Stimulated activated CD4-positive, alpha-beta T cell treated with anti-CD3 and anti-CD28 coated beads, Interleukin-4, amount 100 ng/mL, for 24 hours (primary cell): ENCODE measurements at places on chromosomes 3 and 15.
A peak's percentile ranks its signal among the peaks of the same experiment; 100 is the strongest.

GRCh38 chr3:150308037-150308319 lies 100.1 kb upstream of the TSC22D2 start:
- DNase-seq = no peak

GRCh38 chr3:158845765-158846350 lies 44.0 kb downstream of the MFSD1 start:
- peak; percentile 33 for DNase-seq

- DNase-seq = no peak
Observed at GRCh38 chr15:29162411-29162810, 107.2 kb downstream of the NSMCE3 start.

GRCh38 chr3:166560253-166560652 lies 723.0 kb upstream of the BCHE start:
- DNase-seq = no peak

DNA sequence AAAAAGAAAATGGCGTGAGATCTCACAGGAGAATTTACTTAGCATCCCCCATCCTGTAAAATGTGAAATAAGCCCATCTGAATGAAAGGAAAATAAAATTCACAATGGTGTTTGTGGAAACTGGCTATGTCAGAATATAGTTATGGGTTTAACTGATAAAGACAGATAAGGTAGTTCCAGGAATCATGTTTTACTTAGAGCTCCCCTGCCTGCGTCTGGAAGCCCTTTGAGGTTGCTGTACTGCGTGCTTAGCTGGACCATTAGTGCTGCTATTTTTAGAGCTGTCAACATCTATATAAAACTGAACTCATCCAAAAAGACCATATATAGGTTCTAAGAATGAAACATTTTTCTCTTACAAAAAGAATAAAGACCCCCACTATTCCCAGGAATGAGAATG lies 130.8 kb downstream of the LSAMP start:
- DNase-seq = no peak

DNA sequence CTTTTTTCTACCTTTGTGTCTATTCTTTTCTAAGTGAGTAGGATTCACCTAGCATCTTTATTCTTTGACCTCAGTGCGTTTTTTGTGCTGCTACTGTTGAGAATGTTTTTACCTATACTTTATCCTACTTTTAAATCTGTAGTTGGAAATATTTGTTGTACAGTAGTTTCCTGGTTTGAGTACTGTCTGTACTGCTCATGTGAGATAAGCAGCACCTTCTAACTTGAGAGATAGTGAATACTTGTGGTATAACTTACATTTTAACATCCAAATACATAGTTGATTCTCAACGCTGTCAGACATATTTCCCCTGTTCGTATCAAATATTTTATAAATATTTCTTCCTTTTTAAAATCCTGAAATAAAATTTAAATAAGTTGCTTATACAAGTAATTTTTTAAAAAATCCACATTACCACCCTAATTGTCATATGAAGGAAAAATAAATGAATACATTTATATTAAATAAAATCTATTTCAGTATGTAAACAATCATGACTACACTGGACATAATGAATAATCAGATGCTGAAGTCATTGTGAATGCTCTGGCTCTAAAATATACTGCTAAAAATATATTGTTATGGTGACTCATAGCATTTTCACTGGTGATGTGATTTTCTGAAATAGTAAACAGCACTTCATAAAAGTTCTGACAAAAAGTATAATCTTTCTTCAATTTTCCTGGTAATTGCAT lies 17.4 kb downstream of the ATP11B start:
- no peak for DNase-seq
